ENCODE measurements at places on chromosomes 16 and 17.

DNA sequence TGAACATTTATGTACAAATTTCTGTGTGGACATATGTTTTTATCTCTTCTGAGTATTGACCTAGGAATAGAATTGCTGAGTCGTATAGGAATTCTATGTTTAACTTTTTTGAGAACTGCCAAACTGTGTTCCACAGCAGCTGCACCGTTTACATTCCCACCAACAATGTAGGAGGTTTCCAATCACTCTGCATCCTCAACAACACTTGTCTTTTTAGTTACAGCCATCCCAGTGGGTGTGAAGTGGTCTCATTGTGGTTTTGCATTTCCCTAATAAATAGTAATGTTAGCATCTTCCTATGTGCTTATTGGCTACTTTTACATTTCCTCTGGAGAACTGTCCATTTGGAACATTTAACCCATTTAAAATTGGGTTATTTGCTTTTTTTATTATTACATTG lies 36.6 kb upstream of the NACA2 start:
- no peak for DNase-seq

GRCh38 chr16:12871784-12872183 lies 29.6 kb upstream of the SHISA9 start:
- DNase-seq, result no peak

- no peak for DNase-seq
These were observed 7.7 kb downstream of the MSL1 start for GRCh38 chr17:40129498-40129897.

GRCh38 chr16:22810226-22810625 lies 3.7 kb upstream of the HS3ST2 start:
- no peak for DNase-seq

GRCh38 chr16:85528528-85529387 lies 84.4 kb upstream of the GSE1 start:
- DNase-seq, result no peak

GRCh38 chr16:67462279-67462655 lies 18.7 kb downstream of the ATP6V0D1 start:
- DNase-seq, result no peak

DNA sequence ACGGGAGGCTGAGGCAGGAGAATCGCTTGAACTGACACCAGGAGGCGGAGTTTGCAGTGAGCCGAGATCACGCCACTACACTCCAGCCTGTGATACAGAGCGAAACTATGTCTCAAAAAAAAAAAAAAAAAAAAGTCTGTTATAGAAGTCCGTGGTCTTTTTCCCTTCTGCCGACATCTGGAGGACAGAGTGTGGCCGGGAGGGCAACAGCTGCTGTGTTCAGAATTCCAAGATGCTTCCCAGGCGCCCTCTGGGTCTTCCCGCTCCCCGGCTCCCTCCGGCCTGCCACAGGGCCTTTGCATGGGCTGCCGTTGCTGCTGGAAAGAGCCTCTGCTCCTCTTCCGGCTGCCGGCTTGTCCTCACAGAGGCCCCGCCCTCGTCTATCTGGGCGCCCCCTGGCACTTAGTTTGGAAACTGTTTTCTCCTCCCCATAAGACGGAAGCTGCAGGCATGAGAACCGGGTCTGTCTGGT lies 2.4 kb upstream of the CACNA1H start:
- no peak for DNase-seq
